ENCODE measurements at places on chromosomes 3 and 15.

GRCh38 chr15:73171711-73172110 is 119.4 kb downstream of the NEO1 start:
- no peak for DNase-seq

DNA sequence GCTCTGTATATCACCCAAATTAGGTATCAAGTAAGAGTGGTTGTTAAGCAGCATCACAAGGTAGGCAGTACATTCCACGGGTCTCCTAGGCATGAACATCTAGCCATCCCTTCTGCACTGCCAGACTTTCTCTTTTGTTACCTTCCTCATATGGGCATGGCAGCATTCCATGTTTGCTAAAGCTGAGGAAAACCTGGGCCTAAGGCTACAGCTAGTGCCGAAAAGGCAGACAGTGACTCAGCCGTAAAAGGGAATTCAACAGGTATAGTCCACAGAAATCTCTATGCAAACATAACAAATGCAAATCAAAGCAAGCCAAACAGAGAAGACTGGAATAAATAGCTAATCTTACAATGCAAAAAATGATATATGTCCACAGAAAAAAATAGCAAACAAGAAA is 645.4 kb downstream of the ZBBX start:
- no peak for DNase-seq

- DNase-seq: no peak
Observed at GRCh38 chr15:50996641-50997040, 88.2 kb downstream of the AP4E1 start.

GRCh38 chr3:126924458-126924857 is 58.5 kb upstream of the PLXNA1 start:
- no peak for DNase-seq

DNA sequence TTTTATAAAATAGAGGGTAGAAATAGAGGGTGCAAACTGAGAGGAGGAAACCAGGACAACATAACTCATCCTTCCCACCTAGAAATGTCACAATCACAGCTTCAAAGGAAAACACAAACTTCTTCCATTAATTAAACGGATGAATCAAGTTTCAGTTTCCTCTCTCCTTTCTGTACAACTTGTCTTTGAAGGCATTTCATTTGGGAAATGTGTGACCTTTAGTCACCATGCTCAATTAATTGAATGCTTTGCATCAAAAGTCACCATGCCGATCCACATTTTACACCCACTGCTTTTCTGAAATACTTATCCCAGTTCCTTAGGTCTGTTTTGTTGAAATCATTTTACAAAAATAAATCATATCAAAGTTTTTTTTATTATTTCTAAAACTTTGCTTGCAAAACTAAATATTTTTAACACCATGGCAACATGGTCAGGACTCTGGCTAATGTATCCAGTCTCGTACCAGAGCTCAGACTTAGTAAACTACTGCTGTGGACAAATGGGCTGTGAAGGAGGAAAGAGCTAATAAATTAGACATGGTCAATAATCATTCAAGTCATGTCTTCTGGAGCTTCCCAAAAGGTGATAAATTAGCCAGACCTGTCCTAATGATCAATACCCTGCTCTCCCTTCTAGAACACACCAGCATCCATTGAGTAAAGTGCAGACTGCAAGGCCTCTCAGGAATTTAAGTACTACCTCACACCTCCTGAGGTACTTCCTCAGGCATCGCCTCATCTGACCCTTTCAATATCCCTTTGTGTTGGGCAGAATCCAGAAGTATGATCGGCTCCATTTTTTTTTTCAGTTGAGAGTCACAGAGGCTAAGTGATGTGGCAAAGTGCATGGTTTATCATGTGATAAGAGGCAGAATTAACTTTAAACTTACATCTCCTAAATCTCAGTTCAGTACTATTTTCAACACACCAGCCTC is 161.3 kb downstream of the GREM1 start:
- DNase-seq: no peak

DNA sequence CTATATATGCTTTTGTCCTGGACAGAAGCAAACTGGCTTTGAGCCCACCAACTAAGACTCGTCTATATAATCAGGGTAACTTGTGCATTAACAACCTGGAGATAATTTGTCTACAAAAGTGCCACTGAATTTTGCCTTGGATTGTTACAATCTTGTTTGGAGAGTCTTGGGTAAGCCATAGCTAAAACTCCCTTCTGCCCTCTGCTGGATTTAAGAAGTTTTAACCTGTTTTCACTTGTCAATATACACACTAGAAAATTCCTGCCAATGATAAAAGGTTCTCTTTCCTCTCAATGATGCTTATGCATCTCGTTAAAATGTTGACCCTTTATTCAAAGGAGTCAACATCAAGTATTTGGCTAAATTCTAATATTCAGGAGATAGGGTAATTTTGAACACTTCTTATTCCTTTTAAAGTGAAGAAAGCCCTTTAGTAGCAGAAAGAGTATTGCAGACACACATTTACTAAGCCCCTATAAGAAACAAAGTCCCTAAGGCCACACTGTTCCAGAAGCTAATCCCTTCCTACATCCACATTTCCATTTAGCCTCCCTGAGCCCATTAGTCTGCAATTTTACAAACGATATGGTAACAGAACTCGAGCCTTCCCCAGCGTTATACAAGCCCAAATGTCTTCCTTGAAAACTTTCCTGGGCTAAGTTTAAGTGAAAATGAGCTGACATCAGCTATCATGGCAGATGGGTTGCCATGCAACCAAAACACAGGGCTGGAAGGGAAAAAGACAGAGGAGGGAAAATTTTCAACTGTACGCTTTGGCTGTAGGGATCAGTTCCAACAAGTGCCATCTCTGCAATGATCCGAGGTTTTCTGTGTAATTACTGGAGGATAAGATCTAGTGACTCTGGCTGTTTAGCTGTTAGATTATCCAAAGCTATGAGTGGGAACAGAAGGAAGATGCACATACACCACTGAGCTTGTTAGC is 75.9 kb upstream of the FGF12 start:
- no peak for DNase-seq

GRCh38 chr3:197471221-197472010 is 84.4 kb downstream of the BDH1 start:
- DNase-seq: no peak

- no peak for DNase-seq
Observed at GRCh38 chr3:171088964-171089754, 62.6 kb upstream of the SLC2A2 start.

DNA sequence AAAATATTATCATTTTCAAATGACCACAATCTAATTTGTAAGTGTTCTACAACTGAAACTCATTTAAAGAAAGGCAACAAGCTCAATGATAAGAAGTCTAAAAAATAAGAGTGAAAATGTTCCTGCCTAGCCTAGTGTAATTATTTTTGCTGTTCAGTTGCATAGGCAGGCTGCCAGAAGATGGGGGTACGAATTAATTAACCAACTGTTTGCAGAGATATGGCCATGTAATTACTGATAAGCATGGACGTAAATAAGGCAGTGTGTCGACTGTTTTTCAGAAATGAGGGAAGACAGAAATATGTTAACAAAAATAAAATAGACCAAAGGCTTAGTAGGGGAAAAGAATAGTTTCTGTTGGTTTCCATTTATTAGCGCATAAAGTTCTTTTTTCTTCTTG is 24.7 kb upstream of the SCAANT1 start:
- no peak for DNase-seq

Data from stimulated activated CD8-positive, alpha-beta memory T cell treated with anti-CD3 and anti-CD28 coated beads, Interleukin-15, amount 100 ng/mL, for 1 hour (primary cell).